Central memory CD8-positive, alpha-beta T cell (primary cell): ENCODE measurements at places on chromosomes 6 and 20.

GRCh38 chr6:127606131-127606562 is 29.2 kb downstream of the C6orf58 start:
- no peak for DNase-seq

DNA sequence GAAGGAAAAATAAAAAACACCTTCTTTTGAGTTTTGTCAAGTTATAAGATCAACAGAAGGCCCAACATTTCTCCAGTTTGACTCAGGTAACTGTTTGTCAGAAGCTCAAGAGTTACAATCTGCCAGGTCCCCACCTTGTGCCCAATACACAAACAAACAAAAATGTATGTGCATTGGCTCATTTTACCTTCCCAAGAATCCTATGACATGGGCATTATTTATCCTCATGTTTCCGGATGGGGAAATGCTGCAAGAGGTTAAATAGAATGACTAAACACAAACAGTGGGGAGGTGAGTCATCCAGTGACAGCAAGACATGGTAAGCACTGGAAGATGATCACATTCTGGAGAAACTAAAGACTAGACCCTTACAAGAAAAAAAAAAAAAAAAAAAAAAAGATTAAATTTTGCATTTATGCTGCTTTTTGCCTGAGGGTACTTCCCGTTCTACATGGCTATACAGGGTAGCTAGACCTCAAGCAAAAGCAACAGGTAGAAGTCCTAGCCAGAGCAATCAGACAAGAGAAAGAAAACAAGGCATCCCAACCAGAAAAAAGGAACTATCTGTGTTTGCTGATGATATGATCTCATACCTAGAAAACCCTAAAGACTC is 23.6 kb upstream of the ANKRD60 start:
- no peak for DNase-seq

GRCh38 chr6:23446469-23446967 is 679.5 kb upstream of the NRSN1 start:
- DNase-seq, result no peak

GRCh38 chr6:107712665-107713551 is 111.2 kb downstream of the SCML4 start:
- DNase-seq, result no peak

DNA sequence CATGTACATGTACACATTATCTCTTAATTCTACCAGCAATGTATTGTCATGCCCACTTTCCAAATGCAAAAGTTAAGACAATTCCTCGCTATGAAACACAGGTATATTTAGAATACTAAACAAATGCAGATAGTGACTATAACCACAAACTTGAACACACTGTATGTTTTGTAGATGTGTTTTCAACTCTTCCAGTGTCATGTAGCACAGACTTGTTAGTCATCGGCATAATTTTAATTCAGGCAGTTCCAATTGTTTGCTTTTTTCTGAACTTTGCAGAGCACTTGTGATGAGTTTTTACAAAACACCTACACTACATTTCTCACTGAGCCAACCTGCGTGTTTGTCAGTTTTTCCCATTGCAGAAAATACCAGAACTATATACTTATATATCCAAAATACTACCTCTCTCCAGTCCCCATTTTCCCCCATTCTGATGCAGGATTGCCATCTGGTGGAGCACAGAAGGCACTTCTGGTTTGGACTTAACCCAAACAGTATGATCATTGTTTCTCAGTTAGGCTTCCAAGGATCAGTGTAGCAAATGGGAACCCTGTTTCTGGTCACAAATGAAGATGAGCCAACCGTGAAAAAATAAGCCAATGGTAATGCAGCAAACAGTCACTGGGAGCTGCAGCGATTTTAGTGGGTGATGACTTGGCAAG is 143.4 kb downstream of the ADGRB3 start:
- DNase-seq, result no peak

- no peak for DNase-seq
Observed at GRCh38 chr20:23050847-23051627, 1.6 kb upstream of the THBD start.

DNA sequence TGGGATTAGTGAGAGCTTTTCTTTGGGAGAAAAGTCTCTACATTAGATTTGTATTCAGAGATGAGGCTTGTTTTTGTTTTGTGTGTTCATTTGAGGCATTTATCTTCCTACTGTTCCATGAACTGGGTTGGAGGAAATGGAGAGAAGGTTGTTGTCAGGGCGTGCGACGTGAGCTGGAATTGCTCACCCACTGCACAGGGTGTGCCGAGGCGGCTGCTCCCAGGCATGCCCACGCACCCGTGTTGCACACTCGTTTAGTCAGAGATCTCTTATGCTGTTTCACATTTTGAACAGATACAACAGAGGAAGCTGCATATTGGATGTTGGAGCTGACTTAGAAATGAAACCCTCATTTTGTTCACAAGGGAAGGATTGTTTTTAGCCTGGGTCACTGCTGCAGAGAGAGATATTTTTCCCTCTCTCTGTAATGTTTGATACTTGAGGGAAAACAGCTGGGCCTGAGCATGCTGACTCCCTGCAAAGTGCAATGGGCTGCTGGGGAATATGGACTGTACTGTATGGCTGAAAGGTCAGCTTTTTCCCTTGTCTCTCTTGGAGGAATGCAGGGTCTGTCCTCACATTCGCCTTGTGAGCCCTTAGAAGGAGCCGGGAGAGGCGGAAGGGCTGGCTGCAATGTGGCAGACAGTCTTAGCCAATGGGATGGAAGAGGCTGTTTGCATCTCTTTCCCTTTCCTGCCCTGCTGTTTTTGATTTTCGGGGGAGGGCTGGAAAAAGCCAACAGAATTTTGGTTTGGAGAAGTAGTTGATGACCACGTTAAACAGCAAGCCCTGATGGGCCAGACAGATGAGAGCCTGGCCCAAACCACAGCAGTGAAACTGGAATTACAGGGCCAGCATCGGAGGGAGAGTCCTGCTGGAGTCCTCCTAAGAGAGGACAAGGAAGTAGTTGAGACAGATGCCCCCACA is 170.8 kb downstream of the SASH1 start:
- no peak for DNase-seq

- DNase-seq, result no peak
Observed at GRCh38 chr6:147974376-147974775, 368.3 kb upstream of the SASH1 start.

GRCh38 chr20:15675813-15676484 is 897.3 kb downstream of the KIF16B start:
- DNase-seq, result no peak

GRCh38 chr6:148169706-148170105 is 172.9 kb upstream of the SASH1 start:
- no peak for DNase-seq

- no peak for DNase-seq
Observed at GRCh38 chr6:118963003-118963402, 28.0 kb upstream of the MCM9 start.

GRCh38 chr20:31919410-31920155 is 32.3 kb downstream of the PDRG1 start:
- no peak for DNase-seq

GRCh38 chr6:29948277-29948676 is 5.9 kb downstream of the HLA-A start:
- DNase-seq, result no peak

DNA sequence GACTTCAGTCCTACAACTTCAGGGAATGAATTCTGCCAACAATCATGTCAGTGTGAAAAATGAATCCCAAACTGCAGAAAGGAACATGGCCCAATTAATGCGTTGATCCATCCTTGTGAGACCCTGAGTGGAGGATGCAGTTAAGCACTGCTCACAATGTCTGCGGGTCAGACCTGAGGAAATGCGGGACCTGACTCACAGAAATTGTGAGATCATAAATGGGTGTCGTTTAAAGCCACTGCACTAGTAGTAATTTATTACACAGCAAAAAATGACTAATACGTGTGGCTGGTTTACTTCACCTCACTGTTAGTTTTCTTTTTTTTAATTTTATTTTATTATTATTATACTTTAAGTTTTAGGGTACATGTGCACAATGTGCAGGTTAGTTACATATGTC is 505.0 kb downstream of the PRKN start:
- no peak for DNase-seq

DNA sequence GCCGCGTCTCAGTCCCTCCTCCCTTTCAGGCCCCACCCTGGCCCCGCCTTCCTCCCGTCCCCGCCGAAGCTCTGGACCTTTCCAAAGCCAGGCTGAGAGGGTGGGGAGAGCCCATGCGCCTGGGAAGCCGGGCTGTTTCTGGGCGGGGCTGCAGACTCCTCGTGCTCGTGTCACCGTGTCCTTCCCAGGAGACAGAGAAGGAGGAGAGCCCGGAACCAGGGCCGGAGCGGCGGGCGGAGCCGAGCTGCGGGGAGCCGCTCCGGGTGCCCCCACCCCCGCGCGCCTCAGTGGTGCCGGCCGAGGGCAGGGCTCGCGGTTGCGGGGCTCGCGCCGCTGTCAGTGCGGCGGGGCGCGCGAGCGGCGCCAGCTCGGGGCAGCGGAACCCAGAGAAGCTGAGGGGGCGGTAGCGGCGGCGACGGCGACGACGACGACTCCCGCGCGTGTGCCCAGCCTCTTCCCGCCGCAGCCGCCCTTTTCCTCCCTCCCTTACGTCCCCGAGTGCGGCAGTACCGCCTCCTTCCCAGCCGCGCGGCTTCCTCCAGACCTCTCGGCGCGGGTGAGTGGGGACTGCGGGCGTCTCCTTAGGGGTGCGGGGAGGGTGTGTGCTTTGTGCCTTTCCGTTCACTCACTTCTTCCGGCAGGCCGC is at the start of gene RALY:
Gene RALY (plus strand): TSS at position 336 of the 646 bp plus-strand sequence. CDS start 78,164 bp downstream, outside the sequence.
- DNase-seq, result peak; percentile 95

DNA sequence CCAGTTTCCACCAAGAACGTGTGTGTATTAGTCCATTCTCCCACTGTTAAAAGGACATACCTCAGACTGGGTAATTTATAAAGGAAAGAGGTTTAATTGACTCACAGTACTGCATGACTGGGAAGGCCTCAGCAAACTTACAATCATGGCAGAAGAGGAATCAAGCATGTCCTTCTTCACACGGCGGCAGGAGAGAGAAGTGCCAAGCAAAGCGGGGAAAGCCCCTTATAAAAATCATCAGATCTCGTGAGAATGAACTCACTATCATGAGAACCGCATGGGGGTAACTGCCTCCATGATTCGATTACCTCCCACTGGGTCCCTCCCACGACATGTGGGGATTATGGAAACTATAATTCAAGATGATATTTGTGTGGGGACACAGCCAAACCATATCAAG is 13.1 kb downstream of the C20orf203 start:
- no peak for DNase-seq

- no peak for DNase-seq
Observed at GRCh38 chr6:137013738-137014602, 30.8 kb downstream of the IL20RA start.

DNA sequence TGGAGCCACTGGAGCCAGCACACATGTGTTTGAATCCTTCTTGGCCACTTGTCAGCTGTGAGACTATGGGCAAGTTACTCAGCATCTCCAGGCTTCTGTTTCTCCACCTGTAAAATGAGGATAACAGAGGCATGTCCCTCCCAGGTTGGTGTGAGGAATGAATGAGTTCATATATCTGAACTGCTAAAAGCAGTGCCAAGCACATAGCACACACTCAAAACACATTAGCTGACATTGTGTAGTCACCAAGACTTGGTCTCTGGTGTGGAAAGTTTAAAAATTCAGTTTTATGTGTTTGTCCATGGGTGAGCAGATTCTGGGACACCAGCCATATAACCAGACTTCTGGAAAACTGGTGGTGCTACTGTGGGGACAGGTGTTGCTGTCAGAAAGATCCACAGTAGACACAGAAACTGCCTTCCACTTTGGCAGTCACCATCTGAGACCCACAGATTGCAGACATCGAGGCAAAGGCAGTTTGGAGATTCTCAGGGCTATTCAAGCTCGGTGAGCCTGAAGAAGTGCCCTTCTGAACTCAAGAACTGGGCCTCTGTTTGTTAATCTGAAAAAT is 115.8 kb downstream of the MRPL14 start:
- no peak for DNase-seq

GRCh38 chr20:49608752-49609670 is 41.1 kb upstream of the PTGIS start:
- DNase-seq, result peak; percentile 59

GRCh38 chr20:9071976-9072726 is 3.3 kb downstream of the PLCB4 start:
- DNase-seq, result no peak

GRCh38 chr6:161085246-161085645 is 93.7 kb downstream of the MAP3K4 start:
- DNase-seq, result no peak

GRCh38 chr6:37576336-37576737 is 76.6 kb upstream of the CCDC167 start:
- DNase-seq, result no peak

- no peak for DNase-seq
Observed at GRCh38 chr6:38489951-38490350, 149.8 kb downstream of the BTBD9 start.

- DNase-seq, result no peak
Observed at GRCh38 chr20:582204-582603, 27.9 kb downstream of the TCF15 start.

- no peak for DNase-seq
Observed at GRCh38 chr20:11101243-11101642, 427.4 kb upstream of the JAG1 start.

GRCh38 chr20:42485556-42485955 is 704.1 kb downstream of the PTPRT start:
- no peak for DNase-seq

- no peak for DNase-seq
Observed at GRCh38 chr6:50819466-50819903, 814 bp downstream of the TFAP2B start.

- no peak for DNase-seq
Observed at GRCh38 chr6:122790423-122791309, 1.6 kb downstream of the SMPDL3A start.

DNA sequence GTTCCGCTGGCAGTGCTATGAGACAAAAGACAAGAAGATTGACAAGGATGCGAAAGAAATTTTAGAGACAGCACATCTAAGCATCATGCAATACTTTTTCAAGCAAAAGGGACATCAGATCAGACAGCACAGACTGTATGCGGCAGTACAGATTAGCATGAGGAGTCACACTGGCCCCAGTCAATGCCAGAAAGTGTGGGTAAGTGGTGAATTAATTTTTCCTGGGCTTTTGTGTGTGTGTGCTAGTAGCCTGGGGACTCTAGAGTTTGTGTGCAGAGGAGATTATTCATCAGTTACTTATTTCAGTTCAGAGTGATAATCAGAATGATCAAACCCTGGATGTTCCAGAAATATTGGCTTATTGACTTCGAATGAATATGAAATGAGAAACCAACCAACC is 47.2 kb downstream of the LAMA4 start:
- DNase-seq, result no peak

DNA sequence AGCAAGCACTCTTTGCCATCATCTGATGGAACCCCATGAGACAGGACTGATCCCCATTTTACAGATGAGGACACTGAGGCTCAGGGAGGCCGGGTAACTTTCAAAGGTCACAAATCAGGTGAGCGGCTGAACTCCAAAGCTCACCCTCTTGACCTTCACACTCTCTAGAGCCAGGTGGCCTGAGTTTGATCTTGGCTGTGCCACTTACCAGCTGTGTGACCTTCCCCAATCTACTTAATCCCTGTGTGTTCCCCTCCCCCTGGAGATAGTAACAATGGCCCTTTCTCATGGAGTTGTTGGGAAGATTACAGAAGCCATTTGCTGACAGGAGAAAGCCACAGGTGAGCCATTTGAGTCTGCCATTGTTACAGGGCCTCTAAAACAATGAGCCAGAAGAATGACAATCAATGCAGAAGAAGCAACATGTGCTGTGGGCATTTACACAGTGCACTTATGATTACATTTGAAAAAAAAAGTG is 34.5 kb downstream of the BMP7 start:
- DNase-seq, result no peak
